ENCODE measurements at places on chromosomes 5 and 9.

GRCh38 chr9:87537625-87538024 is 40.0 kb downstream of the DAPK1 start:
- no peak for DNase-seq

GRCh38 chr5:143179126-143179740 is 224.3 kb downstream of the NR3C1 start:
- no peak for DNase-seq

- no peak for DNase-seq
Observed at GRCh38 chr5:116542619-116543018, 32.0 kb downstream of the SEMA6A start.

DNA sequence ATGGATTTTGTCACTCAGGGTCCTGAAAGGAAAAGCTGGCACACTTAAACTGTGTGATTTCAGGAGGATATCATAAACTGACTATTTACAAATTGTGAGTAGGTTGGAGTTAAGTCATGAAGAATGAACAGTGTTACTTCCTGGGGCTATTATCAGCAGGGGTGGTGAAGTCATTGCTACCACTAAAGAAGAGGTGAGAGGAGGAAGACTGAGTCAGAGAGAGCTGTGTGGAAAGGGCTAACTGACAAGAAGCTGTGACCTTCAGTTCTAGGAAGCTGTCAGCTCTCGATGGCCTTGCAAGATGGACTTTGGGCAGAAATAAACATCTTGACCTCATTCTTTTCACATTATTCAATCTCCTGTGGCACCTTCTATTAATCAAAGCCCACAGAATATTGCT is 72.3 kb upstream of the STARD4 start:
- no peak for DNase-seq

DNA sequence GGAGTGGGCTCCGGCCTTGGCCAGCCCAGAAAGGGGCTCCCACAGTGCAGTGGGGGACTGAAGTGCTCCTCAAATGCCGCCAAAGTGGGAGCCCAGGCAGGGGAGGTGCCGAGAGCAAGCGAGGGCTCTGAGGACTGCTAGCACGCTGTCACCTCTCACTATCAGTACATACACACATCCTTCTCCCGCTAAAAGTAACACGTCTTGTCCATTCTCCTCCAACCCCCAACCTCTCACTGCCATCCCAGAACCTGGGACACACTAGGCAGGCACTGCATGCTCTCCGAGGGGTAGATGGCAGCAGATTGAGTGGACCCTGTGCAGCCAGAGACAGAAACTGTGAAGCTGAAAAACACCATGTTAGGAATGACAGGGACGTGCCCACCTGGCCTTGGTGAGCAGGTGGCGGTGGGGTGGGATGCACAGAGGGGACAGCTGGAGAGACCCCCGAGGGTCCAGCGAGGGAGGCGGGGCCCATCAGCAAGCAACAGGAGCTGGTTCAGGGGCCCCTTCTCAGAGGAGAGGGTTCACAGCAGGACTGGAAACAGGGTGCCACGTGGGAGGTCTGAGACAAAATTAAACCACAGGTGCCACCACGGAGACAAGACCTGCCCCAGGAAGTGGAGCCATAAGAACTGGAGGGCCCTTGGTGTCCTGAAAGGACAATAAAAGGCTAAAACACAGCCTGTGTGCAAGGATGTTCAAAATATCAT is 16.9 kb downstream of the SEMA4D start:
- DNase-seq: no peak

GRCh38 chr5:14351086-14351661 is 208.0 kb downstream of the TRIO start:
- no peak for DNase-seq

DNA sequence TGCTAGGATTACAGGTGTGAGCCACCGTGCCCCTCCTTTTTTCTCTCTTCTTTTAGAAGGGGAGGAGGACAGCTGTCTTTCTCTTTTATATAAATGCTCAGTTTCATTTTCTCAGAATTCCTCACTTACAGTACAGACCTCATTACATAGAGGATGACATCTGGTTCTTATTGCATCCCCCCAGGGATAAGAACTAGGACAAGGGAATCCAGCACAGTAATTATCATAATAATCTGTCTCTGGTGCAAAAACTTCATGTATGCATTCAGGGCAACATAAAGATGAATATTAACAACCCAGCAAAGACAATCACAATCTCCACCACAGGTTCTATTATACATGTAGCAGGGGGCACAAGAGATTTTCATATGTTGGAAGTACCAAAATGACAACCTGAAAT is 5.1 kb downstream of the SPZ1 start:
- no peak for DNase-seq

DNA sequence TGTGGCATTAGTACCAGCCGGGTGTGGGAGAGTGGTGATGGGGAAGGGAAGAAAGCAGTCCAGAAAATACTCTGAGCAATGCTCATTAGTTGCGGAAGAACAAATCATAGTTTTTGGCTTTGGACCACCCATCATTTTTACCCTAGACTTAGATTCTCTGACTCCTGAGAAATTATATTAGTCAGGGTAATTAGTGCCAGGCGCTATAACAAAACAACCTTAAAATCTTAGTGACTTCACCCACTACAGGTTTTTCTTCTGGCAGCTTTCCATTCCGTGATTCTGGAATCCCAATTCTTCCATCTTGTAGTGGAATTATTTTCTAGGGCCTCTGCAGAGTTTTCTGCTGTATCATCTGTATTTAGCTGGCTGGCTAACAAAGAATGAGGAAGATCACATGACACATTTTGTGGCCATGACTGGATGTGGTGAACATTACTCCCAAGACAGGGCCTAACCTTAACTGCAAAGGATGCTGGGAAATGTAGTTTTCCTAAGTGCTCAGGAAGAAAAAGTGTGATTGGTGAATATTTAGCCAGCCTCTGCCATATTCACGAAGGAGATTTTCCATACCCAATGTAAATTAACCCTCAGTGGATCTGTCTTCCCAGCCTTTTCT is 373.0 kb upstream of the MEF2C start:
- DNase-seq: no peak

DNA sequence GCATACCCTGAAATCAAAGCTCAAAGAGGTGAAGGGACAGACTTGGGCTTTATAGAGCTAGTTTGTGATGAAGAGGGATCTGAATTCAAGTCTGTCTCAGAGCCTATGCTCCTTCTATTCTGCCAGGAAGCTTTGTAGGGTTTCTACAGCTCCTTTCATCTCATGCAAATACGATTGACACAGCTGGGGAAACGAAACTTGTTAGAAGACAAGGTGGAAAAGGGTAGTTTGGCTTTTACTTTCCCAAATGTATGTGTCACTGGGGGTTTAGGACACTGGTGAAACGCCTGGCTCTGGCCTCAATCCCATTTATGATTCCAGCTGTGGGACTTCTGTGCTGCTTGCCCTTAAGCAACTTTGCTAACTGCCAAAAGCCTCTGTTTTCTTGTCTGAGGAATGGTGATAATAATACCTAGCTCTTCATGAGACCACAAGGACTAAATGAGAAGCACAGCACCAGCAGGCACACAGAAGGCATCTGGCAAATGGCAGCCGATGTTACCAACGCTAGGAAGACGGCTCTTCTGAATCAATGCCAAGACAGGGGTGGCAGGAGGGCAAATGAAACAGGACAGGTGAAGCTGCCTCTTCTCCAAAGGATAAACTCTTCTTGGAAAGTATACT is 70.3 kb upstream of the EQTN start:
- DNase-seq: no peak

DNA sequence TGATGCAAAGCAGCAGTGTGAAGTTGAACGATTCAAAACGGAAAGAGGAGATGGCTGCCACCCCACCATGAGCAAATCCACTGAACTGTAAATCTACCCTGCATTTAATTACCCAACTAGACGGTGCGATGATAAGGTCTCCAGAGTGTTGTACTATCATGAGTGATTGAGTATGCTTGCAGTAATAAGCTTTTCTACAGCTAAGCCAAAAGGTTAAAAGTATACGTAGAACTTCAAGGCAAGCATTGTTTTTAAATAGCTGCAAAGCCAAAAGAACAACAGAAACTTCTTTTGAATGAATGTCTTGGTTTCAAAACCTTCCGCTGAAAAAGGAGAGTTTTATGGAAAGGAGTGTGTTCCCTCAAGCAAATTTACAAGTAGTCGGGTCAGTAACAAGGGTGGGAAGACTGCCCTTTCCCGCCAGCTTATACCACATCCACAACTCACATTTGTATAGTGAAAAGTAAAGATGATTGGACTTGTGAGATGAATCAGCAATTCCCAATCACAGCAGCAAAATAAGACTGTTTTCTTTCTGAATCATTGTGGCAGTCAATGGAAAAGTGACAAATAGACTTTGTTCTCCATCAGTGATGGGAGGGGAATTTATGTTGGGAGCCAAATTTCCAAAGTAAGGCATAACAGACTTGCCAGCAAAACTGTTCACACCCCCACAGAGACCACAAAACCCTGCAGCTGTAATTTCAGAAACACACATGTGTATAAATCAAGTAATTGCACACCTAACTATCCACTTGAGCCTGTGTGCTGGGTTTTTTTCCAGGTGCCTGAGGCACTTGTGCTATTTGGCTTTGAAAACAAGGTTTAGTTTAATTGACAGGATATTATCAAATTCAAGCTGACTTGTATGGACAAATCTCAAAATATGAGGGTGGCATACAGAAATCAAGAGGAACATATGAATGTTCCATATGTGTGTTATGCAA is 407.7 kb upstream of the GRAMD2B start:
- no peak for DNase-seq

DNA sequence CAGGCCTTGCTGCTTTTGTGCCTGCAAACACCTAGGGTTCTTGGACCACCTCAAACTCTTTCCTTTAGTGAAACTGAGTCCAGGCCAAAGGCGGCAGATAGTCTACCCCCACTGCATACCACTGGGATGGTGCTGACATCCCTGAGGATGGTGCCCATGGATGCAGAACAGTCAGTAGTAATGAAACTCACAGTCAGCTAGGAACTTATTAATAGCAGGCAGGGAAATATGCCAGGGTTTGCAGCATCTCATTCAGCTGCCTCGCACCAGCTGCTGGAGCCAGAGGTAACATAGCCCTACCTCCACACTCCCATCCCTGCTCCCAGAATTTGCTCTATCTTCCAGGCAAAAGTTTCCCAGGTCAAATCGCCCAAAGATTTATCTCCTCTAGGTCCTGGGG is 189.1 kb downstream of the SREK1 start:
- DNase-seq: no peak

GRCh38 chr9:37969130-37969529 is 65.2 kb upstream of the SLC25A51 start:
- no peak for DNase-seq

- no peak for DNase-seq
Observed at GRCh38 chr9:123435471-123435870, 79.5 kb downstream of the CRB2 start.

GRCh38 chr5:126523818-126524510 is 71.1 kb downstream of the ALDH7A1 start:
- no peak for DNase-seq

- DNase-seq: no peak
Observed at GRCh38 chr9:115104908-115105307, 13.0 kb downstream of the TNC start.

- no peak for DNase-seq
Observed at GRCh38 chr5:43352131-43352530, 38.9 kb upstream of the HMGCS1 start.

DNA sequence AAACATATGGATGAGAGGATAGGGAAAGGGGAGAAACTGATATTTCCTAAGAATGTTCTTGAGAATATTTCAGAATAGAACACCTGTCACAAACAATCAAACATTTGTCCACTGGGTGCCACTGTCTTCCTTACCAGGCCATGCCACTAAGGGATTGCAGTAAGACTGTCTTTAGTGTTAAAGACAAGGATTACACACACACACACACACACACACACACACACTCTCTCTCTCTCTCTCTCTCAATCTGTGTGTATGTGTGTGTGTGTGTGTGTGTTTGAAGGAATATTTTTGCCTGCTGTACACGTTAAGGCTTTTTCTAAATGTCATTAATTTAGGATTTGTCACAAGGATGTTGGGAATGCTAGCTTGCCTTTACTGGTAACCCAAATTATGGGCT is 54.4 kb downstream of the CCDC192 start:
- no peak for DNase-seq

GRCh38 chr9:71719562-71719961 is 48.8 kb downstream of the CEMIP2 start:
- no peak for DNase-seq

DNA sequence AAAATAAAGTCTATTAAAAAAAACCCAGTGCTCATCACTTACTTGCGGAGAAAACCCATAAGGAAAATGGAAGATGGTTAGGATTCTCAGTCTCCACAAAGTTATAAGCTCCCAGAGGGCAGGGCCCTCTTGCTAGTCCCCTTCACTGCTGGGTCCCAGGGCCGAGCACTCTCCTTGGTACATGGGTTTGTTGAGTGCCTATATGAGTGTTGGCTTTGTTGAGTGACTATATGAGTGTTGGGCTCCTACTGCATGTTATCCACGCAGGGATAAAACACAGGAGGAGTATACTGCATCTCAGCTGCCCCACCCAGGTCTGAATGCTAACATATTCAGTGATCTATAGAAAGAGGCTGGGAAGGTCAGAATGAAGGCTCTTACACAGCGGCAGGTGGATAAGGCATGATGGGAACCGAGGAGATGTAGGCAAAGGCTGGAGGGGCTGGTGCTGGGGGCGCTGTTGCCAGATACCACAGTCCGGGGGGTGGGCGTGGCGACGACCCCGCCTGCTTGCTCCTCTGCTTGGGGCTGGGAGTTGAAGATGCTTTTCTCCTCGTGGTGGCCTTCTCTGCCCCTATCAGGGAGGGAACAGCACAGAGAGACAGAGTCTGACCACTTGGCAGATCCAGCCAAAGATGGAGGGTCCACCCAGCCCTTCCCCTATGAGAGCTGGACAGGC is 11.6 kb downstream of the ORM2 start:
- no peak for DNase-seq

GRCh38 chr5:124260921-124261515 is 485.4 kb downstream of the ZNF608 start:
- DNase-seq: no peak

- DNase-seq: peak; percentile 53
Observed at GRCh38 chr5:68369457-68370125, 154.0 kb downstream of the PIK3R1 start.

GRCh38 chr9:69899491-69899890 is 78.9 kb downstream of the CFAP95 start:
- DNase-seq: no peak

DNA sequence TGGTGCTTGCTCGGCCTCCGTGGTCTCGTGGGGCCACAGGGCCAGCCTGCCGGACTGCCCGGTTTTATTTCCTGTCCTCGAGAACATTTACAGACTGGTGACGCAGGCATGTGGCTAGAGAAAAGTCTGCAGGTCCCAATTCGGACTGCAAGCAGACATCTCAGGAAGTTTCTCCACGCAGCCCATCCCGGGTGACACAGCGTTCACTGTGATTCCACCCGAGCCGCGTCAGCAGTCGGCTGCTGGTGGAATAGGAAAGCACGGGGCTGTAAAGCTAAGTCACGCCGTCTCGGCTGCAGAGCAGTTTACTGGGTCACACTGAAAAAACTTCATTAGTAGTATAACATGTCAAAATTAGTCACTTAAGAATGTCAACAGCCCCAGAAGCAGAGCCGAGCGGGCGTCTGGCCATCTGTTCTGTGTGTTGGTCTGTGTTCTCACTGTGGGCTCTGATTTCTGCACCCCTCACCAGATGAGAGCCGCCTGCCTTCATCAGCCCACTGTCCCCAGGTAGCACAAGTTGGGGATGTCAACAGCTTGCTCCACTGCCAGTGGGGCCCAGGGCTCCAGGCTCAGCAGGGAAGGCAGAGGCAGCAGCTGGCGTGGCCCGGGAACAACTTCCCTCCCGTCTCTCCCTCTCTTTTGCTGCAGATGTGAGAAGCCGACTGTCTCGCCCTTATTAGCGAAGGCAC is 363.7 kb downstream of the IRX2 start:
- DNase-seq: no peak

- no peak for DNase-seq
Observed at GRCh38 chr9:38214432-38214831, 145.4 kb upstream of the SHB start.

- no peak for DNase-seq
Observed at GRCh38 chr5:107824821-107825220, 154.1 kb upstream of the EFNA5 start.
